ENCODE measurements at places on chromosomes 2 and 18.
A peak's percentile ranks its signal among the peaks of the same experiment; 100 is the strongest.

DNA sequence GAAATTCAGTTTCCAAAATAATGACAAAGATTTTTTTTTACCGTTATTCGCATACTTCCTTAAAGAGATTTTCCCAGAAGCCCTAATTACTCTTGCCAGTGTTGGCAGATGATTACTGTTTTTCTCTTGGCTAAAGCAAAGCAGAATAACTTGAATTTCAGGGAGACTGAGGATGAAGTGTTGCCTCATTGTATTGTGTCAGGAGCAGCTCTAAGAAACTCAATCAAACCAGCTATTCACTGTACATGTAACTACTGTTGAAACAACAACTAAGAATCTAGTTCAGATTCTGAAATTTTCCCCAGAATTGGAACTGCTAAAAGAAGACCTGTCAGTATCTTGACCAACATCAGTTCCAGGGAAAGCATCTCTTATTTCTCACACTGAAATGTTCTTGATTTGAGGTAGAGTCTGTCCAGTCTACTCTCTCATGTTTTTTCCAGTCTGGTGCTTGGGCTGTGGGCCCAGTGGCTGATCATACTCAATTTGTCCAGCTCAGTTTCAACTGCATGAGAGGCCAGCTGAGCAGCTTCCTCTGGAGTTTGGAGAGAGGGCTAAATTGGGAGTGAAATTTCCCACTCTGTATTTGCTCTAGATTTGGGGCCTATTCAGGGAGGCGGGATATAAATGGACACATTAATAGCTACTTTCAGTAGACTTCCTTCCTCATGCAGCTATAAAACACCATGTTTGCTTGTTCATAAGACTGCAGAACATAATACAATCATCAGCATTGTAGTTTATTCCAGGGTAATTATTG is 78.5 kb downstream of the PPP1R1C start:
- no peaks in the 10 kb centered on the region for H3K36me3 ChIP-seq
- no peak for DNase-seq
- H3K4me3 ChIP-seq, result no peak overlapping the region
- H3K27ac ChIP-seq, result peak overlapping the region; percentile 23

DNA sequence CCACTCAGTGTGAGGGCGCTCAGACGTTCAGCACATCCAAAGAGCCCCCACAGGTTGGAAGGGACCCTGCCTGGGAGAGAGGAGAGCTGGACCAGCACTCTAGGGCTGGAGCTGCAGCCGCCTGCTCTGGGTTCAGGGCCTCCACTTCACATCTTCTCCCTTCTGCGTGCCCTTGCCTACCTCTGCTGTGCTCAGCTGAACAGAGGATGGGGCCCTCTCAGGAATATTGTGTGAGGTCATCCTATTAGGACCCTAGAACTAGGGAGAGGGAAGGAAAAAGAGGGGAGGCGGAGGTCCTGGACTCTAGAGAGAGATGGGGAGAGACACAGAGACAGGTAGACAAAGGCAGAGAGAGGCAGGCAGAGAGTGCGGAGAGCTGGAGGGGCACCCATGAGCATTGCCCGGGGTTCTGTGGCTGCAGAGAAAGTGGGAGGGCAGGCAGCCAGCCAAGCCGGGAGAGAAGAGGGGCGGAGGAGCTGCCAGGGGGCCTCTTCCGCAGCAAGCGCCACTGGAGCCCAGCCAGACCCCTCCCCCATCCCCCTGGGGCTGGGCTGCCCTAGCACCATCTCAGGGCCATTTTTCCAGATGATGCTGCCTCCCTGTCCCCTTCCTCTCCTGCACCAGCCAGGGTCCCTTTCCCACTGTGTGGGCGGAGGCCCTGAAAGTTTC is 8.3 kb upstream of the TNS1 start:
- H3K36me3 ChIP-seq, result no peaks in the 10 kb centered on the region
- H3K27ac ChIP-seq, result no peak overlapping the region
- peaks cover 29% of the 10 kb centered on the region for H3K4me1 ChIP-seq
- peak overlapping the region; percentile 63 for H3K4me3 ChIP-seq
- H3K27me3 ChIP-seq, result no peaks in the 10 kb centered on the region

GRCh38 chr18:43526426-43527145 is 249.3 kb upstream of the SYT4 start:
- H3K4me1 ChIP-seq, result peaks cover 17% of the 10 kb centered on the region
- DNase-seq, result no peak
- no peak overlapping the region for H3K4me3 ChIP-seq

GRCh38 chr2:80476535-80477117 is 172.1 kb upstream of the LRRTM1 start:
- H3K4me3 ChIP-seq, result no peak overlapping the region
- DNase-seq, result no peak
- no peaks in the 10 kb centered on the region for H3K4me1 ChIP-seq
- H3K27me3 ChIP-seq, result no peaks in the 10 kb centered on the region
- no peaks in the 10 kb centered on the region for H3K36me3 ChIP-seq
- no peak overlapping the region for H3K27ac ChIP-seq

GRCh38 chr18:79459946-79460480 is 64.3 kb downstream of the NFATC1 start:
- no peak for DNase-seq
- H3K36me3 ChIP-seq, result no peaks in the 10 kb centered on the region
- no peak overlapping the region for H3K4me3 ChIP-seq
- H3K27ac ChIP-seq, result peak overlapping the region; percentile 70

DNA sequence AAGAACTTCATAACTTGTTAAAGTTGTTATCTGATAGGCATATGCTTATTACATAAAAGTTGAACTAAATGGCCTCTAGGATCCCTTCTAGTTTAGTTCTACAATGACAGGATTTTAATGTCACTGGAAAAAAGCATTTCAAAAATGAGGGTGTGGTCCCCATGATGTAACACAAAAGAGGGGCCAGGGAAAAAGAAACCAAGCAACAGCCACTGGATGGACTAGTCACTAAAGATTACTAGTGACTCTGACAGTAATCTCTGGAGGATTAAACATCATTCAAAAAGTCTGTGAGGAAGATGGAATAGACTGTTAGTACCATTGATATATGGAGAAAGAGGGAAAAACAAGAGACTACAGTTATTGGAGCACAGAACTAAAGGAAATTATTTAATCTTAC is 22.6 kb downstream of the SEPTIN10 start:
- peaks cover 31% of the 10 kb centered on the region for H3K4me1 ChIP-seq
- no peak overlapping the region for H3K4me3 ChIP-seq
- no peaks in the 10 kb centered on the region for H3K27me3 ChIP-seq
- no peak overlapping the region for H3K27ac ChIP-seq
- H3K36me3 ChIP-seq, result no peaks in the 10 kb centered on the region
- no peak for DNase-seq

- no peaks in the 10 kb centered on the region for H3K27me3 ChIP-seq
- no peak for DNase-seq
- no peak overlapping the region for H3K4me3 ChIP-seq
- H3K4me1 ChIP-seq, result no peaks in the 10 kb centered on the region
Measured at GRCh38 chr2:208935531-208935930, 488.3 kb upstream of the MAP2 start.

DNA sequence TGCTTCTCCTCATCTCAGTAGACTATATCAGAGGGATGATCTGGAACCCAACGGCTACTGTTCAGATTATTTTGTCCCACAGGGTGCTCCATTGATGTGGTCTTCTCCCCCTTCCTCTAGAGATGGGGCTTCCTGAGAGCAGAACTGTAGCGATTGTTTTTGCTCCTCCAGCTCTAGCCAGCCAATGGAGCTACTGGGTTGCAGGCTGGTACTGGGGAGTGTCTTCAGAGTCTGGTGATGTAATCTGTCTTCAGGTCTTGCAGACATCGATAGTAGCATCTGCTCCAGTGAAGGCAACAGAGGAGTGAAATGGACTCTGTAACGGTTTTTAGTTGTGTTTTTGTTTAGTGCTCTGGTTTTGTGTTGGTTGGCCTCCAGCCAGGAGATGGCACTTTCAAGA is 621.9 kb downstream of the RNF144A start:
- no peaks in the 10 kb centered on the region for H3K36me3 ChIP-seq
- no peak overlapping the region for H3K4me3 ChIP-seq
- H3K27me3 ChIP-seq, result no peaks in the 10 kb centered on the region
- no peak overlapping the region for H3K27ac ChIP-seq

- peaks cover 59% of the 10 kb centered on the region for H3K4me1 ChIP-seq
- peak overlapping the region; percentile 99 for H3K27ac ChIP-seq
- H3K36me3 ChIP-seq, result no peaks in the 10 kb centered on the region
Measured at GRCh38 chr2:113892004-113892710, 2.3 kb downstream of the ACTR3 start.

GRCh38 chr2:26187537-26188104 is 14.7 kb downstream of the GAREM2 start:
- H3K27ac ChIP-seq, result no peak overlapping the region
- H3K27me3 ChIP-seq, result no peaks in the 10 kb centered on the region
- H3K4me3 ChIP-seq, result no peak overlapping the region

- H3K4me1 ChIP-seq, result peaks cover 49% of the 10 kb centered on the region
- H3K36me3 ChIP-seq, result no peaks in the 10 kb centered on the region
- no peak overlapping the region for H3K4me3 ChIP-seq
Measured at GRCh38 chr18:76487070-76487469, 8.0 kb downstream of the ZNF516 start.

GRCh38 chr2:15993232-15993610 is 52.9 kb downstream of the MYCN start:
- H3K4me3 ChIP-seq, result no peak overlapping the region
- no peaks in the 10 kb centered on the region for H3K27me3 ChIP-seq
- no peaks in the 10 kb centered on the region for H3K4me1 ChIP-seq
- H3K36me3 ChIP-seq, result no peaks in the 10 kb centered on the region

DNA sequence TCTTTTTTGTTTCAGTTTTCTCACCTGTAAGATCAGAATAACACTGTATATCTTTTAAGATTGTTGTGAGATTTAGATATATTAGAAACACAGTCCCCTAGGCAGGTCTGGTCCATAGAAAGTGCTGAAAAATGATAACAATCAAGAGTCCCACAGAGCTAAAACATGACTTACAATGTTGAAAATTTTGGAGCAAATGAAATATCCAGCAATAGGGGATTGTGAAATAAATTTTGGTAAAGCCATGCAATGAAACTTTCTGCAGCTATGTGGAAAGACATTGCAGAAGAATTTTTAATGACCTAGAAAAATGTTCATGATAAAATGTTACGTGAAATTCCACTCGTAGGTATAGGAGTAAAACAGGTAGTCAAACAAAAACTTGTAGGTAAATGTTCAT is 127.6 kb upstream of the SERPINE2 start:
- no peaks in the 10 kb centered on the region for H3K4me1 ChIP-seq
- H3K27me3 ChIP-seq, result no peaks in the 10 kb centered on the region
- DNase-seq, result no peak
- no peak overlapping the region for H3K4me3 ChIP-seq
- no peak overlapping the region for H3K27ac ChIP-seq

GRCh38 chr18:63553081-63553480 is 10.9 kb downstream of the SERPINB12 start:
- no peak for DNase-seq
- no peak overlapping the region for H3K27ac ChIP-seq
- H3K4me1 ChIP-seq, result peaks cover 9% of the 10 kb centered on the region
- H3K4me3 ChIP-seq, result no peak overlapping the region

- H3K4me3 ChIP-seq, result no peak overlapping the region
- H3K4me1 ChIP-seq, result peaks cover 37% of the 10 kb centered on the region
- H3K36me3 ChIP-seq, result no peaks in the 10 kb centered on the region
- peak overlapping the region; percentile 61 for H3K27ac ChIP-seq
- DNase-seq, result no peak
- H3K27me3 ChIP-seq, result no peaks in the 10 kb centered on the region
Measured at GRCh38 chr2:239463541-239464165, 62.8 kb upstream of the HDAC4 start.

DNA sequence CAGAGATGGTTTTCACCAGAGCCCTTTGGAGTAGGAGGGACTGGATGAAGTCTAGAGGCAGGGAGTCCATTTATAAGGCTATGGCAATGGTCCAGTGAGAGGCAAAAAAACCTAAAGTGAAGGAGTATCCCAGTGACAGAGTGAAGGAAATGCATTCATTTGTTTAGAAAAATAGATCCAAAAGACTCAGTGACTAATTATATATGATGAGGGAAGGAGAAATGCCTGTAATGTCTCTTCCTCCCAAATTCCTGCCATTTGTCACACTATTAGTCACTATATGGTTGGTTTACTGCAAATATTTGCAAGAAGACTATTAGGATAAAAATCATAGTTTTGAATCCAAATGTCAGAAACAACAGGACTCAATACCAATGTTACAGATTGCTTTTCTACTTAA is 104.2 kb downstream of the ZNF521 start:
- H3K27me3 ChIP-seq, result no peaks in the 10 kb centered on the region
- no peak overlapping the region for H3K4me3 ChIP-seq
- DNase-seq, result no peak

GRCh38 chr2:145064511-145064910 is 544.6 kb upstream of the ZEB2 start:
- DNase-seq, result no peak
- H3K27me3 ChIP-seq, result no peaks in the 10 kb centered on the region
- H3K36me3 ChIP-seq, result no peaks in the 10 kb centered on the region
- no peak overlapping the region for H3K4me3 ChIP-seq
- no peak overlapping the region for H3K27ac ChIP-seq

DNA sequence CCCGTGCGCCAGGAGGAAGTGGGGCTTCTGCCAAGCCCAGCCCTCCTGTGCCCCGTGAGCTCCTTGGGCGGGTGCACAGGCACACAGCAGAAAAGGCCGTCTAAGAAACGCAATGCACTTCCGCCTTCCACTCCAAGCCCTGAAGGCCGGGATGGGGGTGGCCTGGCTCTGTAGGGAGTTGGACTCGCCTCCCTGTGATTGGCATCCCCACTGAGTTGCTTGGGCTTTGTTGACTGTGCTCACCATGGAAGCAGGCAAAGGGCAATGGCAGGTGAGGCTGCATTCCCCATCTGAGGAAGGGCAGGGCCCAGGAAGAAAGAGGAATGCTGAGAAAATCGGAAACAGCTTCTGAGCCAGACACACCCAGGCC is 66.8 kb downstream of the CRACDL start:
- no peaks in the 10 kb centered on the region for H3K4me1 ChIP-seq
- no peaks in the 10 kb centered on the region for H3K27me3 ChIP-seq
- H3K4me3 ChIP-seq, result no peak overlapping the region
- no peak overlapping the region for H3K27ac ChIP-seq

DNA sequence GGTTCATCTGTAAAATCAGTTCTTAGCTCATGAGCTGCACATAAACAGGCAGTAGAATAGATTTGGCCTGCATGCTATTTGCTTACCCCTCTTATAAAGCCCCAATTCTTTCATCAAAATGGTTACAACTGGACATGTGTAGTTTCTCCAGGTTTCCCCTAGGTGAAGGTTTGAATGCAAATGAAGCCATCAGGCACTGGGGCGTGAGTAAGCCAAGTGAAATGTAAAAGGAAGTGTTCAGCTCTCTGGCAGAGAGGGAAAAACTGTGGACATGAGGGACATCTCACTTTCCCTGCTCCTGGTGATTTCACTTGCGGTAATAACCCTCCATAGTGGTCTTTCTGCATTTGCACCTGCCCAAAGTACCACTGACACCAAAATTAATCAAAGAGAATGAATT is 1402.3 kb upstream of the LRRTM1 start:
- H3K36me3 ChIP-seq, result no peaks in the 10 kb centered on the region
- H3K27me3 ChIP-seq, result no peaks in the 10 kb centered on the region
- no peak overlapping the region for H3K27ac ChIP-seq
- no peaks in the 10 kb centered on the region for H3K4me1 ChIP-seq
- H3K4me3 ChIP-seq, result no peak overlapping the region
- no peak for DNase-seq

GRCh38 chr2:68333931-68334330 is 14.2 kb upstream of the CNRIP1 start:
- no peak overlapping the region for H3K4me3 ChIP-seq
- no peaks in the 10 kb centered on the region for H3K36me3 ChIP-seq
- DNase-seq, result no peak
- no peak overlapping the region for H3K27ac ChIP-seq
- H3K4me1 ChIP-seq, result no peaks in the 10 kb centered on the region

GRCh38 chr18:34901299-34901698 is 139.9 kb upstream of the MAPRE2 start:
- no peaks in the 10 kb centered on the region for H3K27me3 ChIP-seq
- no peak for DNase-seq
- H3K36me3 ChIP-seq, result no peaks in the 10 kb centered on the region
- H3K4me1 ChIP-seq, result no peaks in the 10 kb centered on the region

GRCh38 chr2:191363267-191363666 is 118.1 kb downstream of the MYO1B start:
- no peaks in the 10 kb centered on the region for H3K27me3 ChIP-seq
- H3K4me1 ChIP-seq, result no peaks in the 10 kb centered on the region
- no peak overlapping the region for H3K27ac ChIP-seq
- no peak for DNase-seq
